ENCODE measurements at places on chromosomes 16 and 17.

- DNase-seq: no peak
These were observed 11.2 kb upstream of the CPSF4L start for GRCh38 chr17:73272906-73273218.

GRCh38 chr16:813204-813915 is 12.8 kb upstream of the GNG13 start:
- DNase-seq: peak; percentile 62

DNA sequence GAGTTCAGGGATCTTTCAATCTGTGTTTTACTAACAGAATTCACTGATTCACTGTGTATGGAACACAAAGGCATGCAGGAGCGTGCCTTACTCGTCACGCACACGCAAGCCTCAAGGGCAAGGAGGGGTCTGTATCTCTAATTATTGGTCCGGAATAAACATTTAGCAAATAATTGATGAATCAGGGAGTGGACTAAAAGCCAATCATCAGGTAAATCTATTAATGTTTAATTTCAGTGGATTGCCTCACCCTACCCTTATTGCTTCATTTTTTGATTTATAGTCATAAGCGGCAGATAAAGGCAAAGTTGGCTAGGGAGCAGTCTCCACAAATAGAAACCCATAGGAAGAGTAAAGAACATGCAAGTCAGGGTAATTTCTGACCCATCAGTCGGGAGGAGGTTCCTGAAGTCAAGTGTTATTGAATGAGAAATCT is 7.4 kb upstream of the HSD17B2 start:
- no peak for DNase-seq

GRCh38 chr16:30748634-30749445 is 615 bp downstream of the PHKG2 start:
- DNase-seq: peak; percentile 64

DNA sequence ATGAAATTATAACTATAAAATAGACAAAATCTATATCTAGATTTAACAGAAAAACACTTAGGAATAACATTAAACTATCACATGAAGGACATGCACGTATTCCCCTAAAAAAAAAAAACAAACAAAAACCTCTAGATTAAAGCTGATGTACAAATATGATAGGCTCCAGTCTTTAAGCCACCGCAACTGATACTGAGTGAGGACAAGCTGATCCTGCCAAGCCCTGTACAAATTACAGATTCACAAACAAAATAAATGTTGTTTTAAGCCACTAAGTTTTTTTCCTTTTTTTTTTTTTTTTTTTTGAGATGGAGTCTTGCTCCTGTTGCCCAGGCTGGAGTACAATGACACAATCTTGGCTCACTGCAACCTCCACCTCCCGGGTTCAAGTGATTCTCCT is 35.3 kb downstream of the SMURF2 start:
- no peak for DNase-seq

- no peak for DNase-seq
These were observed 112.2 kb downstream of the CMIP start for GRCh38 chr16:81556715-81557284.

DNA sequence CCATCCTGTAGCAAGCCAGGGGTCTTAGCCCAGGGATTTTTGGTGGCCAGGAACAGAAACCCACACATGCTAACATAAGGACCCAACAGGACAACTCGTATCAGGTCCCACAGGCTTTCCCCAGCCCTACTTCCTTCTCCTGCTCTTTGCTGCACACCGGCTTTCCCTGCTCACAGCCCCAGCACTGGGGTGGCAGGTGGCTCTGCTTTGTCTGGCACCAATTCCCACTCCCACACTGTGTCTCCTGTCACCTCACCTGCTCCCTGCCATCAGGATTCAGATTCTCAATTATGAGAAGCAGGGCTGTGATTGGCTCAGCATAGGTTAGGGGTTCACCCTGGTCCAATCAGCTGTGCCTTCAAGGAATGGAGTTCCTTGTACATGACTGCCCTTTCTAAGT is 94.1 kb downstream of the TMEM132E start:
- no peak for DNase-seq

DNA sequence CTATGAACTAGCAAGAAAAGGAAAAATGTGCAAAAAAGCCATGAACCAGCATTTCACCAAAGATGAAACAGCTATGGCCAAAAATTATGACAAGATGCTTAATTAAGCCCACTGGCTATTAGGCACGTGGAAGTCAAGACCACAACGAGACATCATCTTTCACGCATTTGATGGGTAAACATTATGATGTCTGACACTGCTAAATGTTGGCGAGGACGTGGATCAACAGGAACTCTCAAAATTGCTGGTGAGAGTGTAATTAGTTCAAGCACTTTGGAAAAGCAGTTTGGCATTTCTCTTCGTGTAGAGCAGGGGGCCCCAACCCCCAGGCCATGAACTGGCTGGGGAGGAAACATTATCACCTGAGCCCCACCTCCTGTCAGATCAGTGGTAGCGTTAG is 39.6 kb upstream of the ADGRG1 start:
- DNase-seq: no peak

DNA sequence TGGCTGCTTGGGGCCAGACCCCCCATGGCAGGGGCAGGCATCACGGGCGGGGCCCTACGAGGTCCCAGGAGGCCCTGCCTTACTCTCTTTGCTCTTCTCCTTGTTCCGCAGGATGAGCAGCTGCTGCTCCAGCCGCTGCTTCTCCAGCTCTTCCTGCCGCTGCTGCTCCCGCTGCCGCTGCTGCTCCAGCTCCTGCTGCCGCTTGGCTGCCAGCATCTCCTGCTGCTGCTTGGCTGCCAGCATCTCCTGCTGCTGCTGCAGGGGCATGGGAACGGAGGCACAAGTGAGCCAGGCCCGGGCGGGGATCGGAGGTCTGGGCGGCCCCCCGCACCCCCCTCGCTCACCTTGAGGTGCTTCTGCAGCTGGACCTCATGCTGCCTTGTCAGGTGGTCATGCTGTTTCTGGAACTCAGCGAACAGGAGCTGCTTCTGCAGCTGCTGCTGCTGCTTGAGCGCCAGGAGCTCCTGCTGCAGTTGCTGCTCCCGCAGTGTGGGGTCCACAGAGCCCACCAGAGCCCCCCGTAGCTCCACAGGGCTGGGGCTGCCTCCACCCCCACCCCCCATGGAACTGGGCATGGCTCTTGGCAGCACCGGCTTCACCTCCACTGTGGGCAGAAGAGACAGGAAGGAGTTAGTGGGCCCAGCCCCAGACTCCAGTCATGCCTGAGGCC is 22.8 kb downstream of the G6PC3 start:
- no peak for DNase-seq

DNA sequence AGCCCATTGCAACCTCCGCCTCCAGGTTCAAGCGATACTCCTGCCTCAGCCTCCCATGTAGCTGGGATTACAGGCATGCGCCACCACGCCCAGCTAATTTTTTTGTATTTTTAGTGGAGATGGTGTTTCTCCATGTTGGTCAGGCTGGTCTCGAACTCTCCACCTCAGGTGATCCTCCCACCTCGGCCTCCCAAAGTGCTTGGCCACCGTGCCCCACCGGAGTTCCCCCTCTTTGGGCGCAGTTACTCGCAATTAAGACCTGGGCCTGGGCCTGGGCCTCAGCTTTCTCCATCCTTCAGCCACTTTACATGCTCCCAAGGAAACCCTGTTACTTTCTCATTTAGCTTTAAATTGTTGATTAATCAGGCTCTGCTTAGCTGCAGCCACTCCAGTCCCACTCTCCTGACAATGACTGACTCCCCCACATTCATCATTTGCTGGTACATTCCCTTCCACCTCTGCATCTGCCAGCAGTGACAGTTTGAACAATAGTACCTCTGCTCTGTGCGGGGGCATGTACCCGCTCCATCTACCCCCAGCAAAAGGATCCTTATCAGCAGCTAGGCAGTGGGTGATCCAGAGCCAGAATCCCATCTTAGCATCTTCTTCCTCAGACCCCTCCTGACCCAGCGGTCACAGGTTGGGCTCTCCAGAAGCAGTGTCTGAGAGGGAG is 47.2 kb upstream of the SLC47A1 start:
- DNase-seq: no peak

- no peak for DNase-seq
These were observed 185.5 kb downstream of the WWOX start for GRCh38 chr16:78284957-78285434.

GRCh38 chr17:11924076-11924475 is 73.2 kb downstream of the ZNF18 start:
- DNase-seq: no peak

- DNase-seq: no peak
These were observed 2.8 kb downstream of the PELP1 start for GRCh38 chr17:4701116-4701515.

DNA sequence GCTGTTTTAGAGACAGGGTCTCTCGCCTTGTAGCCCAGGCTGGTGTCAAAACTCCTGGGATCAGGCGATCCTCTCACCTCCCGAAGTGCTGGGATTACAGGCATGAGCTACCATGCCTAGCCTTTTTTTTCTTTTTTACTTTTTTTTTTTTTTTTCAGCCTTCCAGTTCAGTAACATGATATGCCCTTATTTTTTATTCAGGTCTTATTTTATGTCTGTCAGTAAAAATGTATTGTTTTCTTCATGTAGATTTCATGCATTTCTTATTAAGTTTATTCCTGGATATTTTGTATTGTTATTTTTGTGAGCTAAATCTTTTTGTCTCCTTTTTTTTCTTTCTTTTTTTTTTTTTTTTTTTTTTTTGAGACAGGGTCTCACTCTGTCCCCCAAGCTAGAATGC is 2.7 kb upstream of the FOXN1 start:
- no peak for DNase-seq

DNA sequence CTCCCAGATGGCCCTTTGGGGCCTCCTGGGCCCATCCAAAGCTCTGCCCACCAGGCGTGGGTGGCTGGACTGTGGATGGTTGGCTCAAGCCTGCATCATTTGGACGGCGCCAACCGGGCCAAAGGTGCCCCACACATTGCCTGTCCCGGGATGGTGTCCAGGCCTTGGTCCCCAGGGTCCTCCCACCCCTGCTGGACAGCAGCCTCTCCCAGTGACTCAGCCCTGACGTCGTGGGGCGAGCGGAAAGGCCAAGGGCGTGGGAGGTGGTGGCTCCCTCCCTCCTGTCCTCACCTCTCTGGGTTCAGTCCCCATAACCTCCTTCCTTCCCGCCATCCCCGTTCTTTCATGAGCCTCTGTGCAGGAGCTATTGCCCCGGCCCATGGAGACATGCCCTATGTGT is 42.1 kb upstream of the DLX4 start:
- DNase-seq: no peak

DNA sequence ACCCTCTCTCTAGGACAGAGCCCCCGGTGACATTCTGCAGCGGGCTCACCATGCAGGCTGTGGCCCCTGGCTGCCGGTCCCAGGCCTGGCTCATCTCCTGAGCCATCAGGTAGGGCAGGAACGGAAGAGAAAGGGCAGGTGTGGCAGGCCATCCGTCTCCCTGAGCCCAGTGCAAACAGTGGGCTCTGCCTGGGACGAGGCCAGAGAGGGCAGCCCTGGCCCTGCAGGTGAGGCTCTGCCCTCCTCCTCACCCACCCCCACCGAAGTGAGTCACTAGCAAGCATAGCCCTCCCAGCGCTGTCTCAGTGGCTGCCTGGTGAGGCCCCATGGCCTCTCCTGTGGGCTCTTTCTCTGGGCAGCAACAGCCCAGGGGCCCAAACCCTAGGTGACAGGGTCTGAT is 14.5 kb downstream of the OTOP3 start:
- DNase-seq: no peak

- no peak for DNase-seq
These were observed 7.9 kb downstream of the TRPV3 start for GRCh38 chr17:3549610-3550162.

GRCh38 chr16:85027349-85027957 is at the start of gene KIAA0513:
KIAA0513 (plus strand) TSS chr16:85027795; CDS start chr16:85067072, 39,277 bp downstream.
- peak; percentile 98 for DNase-seq

- peak; percentile 25 for DNase-seq
These were observed at the start of gene DNAH9 for GRCh38 chr17:11598274-11599221. DNAH9 (plus strand) TSS chr17:11598470; CDS start chr17:11598499, 29 bp downstream.

- peak; percentile 74 for DNase-seq
These were observed 2.0 kb upstream of the ZACN start for GRCh38 chr17:76076765-76077583.

- no peak for DNase-seq
These were observed 662.0 kb downstream of the WWOX start for GRCh38 chr16:78761427-78761826.

DNA sequence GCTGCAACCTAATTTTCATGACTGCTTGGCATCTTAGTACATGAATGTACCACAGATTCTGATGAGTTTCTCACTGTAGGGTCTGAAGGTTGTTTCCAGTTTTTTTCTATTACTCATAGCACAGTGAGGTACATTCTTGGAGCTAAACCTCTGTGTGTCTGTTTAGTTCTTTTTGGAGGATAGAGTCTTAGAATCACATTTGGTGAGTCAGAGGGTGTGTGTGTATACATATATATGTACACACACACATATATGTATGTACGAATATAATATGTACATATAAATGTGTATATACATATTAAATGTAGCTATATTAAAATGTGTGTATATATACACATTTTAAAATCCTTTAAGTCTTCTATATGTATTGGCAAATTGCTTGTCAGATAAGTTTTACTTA is 72.9 kb downstream of the NTN1 start:
- DNase-seq: no peak

GRCh38 chr17:42709561-42709960 is 27.2 kb downstream of the CNTNAP1 start:
- DNase-seq: no peak

DNA sequence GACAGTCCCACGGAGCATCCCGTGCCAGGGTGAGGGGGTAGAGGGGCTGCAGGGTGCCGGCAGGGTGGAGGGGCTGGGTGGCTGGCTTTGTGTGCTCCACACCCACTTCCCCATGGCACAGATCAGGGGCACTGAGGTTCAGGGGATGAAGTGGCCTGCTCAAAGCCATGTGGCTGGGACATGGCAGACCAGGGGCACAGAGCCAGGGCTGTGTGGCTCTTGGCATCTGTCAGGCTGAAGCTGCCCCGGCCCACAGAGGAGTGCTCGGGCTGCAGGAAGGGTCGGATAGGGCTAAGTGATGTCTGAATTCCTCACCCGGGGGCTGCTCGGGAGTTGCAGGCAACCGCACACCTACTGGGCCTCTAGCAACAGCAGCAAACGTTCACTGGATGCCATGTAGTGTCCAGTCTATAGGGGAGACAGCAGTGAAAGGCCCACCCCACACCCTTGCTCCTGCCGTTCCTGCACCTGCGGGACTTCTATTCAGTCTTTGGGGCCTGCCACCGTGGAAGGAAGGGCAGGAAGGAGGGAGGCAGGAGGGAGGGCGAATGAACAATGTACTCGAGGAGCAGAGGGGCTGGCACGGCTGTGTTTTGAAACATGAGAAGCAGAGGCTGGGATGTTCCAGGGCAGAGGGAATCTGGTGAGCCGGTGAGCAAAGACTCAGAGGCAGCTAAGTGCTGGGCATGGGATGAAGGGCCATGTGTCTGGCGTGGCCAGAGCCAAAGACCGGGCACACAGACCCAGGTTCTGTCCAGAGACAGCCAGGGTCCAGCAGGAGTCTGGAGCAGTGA is 15.1 kb downstream of the SLC5A10 start:
- no peak for DNase-seq

- no peak for DNase-seq
These were observed 239.9 kb downstream of the PRKCA start for GRCh38 chr17:66542129-66542966.

DNA sequence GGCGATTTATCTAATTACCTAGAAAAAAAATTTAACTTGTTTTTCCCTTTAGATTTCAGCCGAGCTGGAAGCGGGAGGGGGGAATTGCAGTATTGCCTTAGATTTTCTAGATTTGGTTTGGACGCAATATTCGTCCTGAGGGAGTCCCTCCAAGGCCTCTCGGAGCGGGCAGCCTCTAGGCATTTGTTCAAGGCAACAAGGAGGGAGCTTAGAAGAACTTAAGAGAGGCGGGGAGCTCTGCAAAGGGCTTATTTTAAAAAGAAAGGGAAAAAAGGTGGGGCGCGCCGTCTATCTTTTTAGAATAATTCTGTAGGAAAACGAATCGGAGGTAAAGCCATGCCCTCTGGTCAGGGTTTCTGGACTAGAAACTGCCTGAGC is 407 bp upstream of the TMEM94 start:
- no peak for DNase-seq
